ENCODE measurements at places on chromosomes 3 and 15.

DNA sequence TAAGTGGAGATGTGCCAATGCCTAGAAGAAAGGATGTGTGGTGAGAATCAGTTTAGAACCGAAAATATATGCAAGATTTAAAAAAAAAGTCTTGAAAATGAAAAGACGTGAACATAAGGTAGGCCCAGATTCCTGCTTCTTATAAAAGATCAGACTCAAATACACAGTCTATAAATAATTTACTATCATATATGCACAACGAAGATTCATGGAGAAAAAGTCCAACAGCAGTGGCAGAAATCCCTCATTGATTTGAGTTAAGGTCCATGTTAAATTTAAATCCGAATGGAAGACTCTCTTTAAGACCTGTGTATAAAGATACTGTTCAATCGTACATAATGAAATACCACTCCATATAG, 227.2 kb downstream of the OCA2 start:
- no peaks in the 10 kb centered on the region for H3K27me3 ChIP-seq
- DNase-seq, result no peak

DNA sequence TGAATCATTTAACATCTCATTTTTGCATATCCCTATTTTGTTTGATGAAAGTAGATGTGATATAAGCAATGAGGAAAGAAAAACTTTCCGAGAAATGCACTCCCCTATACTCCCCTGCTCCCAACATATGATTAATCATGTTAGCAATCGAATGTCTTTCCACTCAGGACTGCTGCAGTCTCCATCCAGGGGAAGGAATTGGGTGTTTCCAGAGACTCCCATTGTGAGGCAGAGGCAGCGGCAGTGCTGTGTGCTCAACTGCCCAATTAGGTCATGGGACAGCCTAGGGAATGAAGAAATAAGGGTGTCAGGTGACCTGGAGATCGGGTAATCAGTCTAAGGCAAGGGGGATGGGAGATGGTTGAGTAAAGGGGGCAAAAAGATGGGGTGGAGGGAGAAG, 268.6 kb upstream of the MEIS2 start:
- DNase-seq, result no peak
- no peak overlapping the region for H3K27ac ChIP-seq
- H3K27me3 ChIP-seq, result no peaks in the 10 kb centered on the region

DNA sequence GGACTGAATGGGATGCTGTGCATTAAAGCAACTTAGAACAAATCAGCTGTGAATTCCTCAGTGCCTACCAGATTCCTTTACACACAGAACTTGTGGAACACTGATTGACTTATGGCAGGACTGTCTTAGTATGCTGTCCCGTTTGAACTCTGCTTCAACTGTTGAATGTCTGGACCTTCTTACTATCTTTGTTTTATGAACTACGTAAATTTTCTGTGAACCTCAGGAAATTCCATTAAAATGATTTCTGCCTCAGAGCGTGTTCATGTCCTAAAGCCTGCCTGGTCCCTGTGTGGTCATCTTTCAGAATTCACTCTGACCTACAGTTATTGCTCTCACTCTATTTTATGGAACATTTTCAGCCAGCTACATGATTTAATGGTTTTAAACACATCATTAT, 29.4 kb upstream of the FBN1 start:
- H3K27ac ChIP-seq, result no peak overlapping the region
- no peak for DNase-seq
- H3K27me3 ChIP-seq, result no peaks in the 10 kb centered on the region
- no peaks in the 10 kb centered on the region for H3K36me3 ChIP-seq
- H3K4me3 ChIP-seq, result no peak overlapping the region
- no peaks in the 10 kb centered on the region for H3K4me1 ChIP-seq

- H3K27me3 ChIP-seq, result no peaks in the 10 kb centered on the region
- no peak overlapping the region for H3K4me3 ChIP-seq
- no peaks in the 10 kb centered on the region for H3K36me3 ChIP-seq
- H3K4me1 ChIP-seq, result no peaks in the 10 kb centered on the region
These were observed 211.6 kb downstream of the CNTN3 start for GRCh38 chr3:74402821-74403220.

DNA sequence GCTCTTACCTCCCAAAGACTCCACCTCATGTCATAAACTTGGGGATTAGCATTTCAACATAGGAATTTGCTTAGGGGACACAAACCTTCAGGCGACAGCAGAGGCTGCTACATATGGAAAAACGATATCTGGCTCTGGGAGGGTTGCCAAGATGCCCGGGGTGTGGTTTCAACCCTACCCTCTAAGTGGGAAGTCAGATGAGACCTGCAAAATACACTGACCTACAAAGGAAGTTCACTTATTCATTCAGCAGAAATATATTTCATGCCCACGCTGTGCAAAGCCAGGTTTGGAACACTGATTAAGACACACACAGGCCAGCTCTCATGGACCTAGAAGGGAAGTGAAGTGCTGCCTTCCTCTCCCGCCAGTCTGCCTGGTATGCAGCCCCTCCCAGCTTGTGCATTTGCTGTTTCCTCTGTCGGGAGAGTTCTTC, 239.3 kb downstream of the FEZF2 start:
- DNase-seq, result no peak
- H3K4me3 ChIP-seq, result no peak overlapping the region
- H3K27me3 ChIP-seq, result no peaks in the 10 kb centered on the region
- no peaks in the 10 kb centered on the region for H3K36me3 ChIP-seq
- H3K4me1 ChIP-seq, result no peaks in the 10 kb centered on the region
- H3K27ac ChIP-seq, result no peak overlapping the region

GRCh38 chr3:99662838-99663570, 24.6 kb downstream of the COL8A1 start:
- no peak overlapping the region for H3K4me3 ChIP-seq

DNA sequence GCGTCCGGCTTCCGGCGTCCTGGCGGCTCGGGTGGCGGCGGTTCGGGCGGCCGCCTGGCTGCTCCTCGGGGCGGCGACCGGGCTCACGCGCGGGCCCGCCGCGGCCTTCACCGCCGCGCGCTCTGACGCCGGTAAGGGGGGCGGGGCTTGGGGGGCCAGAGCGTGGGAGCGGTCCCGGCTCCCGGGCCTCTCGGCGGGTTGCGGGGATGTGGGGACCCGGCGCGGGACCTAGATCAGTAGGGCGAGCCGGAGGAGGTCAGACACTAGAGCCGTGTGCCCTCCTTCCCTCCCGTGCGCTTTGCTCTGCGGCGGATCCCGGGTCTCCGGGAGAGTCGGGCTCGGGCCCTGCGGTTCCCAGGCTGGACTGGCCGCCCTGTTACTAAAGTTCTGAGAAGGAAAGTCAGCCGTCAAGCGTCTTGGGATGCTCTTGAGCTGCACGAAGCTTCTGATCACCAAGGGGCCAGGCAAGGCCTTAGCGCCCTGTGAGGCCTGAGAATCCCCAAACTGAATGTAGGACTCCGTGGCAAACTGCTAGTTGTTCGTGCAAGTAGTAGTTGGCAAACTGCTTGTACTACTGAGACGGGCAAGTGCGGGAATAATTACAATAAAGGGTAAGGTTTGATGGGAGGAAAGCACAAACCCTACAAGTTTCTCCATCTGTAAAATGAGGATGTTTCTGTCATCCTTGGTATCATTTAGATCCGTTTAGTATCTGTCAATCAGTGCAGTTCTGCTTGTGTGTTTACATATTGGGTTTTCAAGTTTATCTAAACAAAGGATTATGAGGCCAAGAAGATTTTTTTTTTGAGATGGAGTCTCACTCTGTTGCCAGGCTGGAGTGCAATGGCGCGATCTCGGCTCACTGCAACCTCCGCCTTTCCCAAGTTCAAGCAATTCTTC, 587 bp downstream of the PIGX start:
- peak overlapping the region; percentile 79 for H3K4me3 ChIP-seq
- H3K4me1 ChIP-seq, result peaks cover 12% of the 10 kb centered on the region
- no peaks in the 10 kb centered on the region for H3K27me3 ChIP-seq
- H3K36me3 ChIP-seq, result no peaks in the 10 kb centered on the region
- H3K27ac ChIP-seq, result peak overlapping the region; percentile 96

DNA sequence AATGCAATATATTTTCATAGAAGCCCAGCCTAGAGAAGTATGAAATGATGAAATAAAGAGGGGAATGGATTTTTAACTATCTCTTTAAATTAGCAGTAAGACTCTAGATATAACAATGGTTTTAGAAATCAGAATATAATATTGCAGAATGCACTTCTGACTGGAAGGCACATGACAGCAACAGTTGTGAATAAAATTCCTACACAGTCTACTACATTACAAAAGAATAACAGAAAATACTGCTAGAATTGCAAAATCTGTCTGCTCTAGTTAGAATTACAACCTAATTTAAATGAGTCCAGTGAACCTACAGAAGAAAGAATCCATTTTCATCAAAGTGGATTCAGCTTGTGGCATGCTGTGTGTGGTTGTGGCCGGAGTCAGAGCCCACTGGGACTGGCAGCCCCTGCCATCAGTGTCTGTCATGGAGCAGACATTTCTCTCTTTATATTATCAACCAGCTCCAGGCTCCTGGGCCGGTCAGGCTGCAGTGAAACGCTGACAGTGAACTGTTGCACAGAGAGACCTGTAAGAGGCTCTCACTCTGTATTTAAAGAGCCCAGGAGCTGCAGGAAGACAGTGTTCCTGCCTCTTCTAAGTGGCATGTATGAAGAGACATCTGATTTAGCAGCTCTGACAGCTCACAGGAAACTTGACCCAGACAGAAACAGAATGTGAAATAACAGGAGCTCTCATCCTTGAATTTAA, 1523.8 kb upstream of the CADM2 start:
- no peak overlapping the region for H3K27ac ChIP-seq
- no peak overlapping the region for H3K4me3 ChIP-seq
- no peak for DNase-seq
- H3K27me3 ChIP-seq, result no peaks in the 10 kb centered on the region
- H3K4me1 ChIP-seq, result no peaks in the 10 kb centered on the region

GRCh38 chr3:146928421-146929059, 323.4 kb upstream of the PLSCR5 start:
- no peaks in the 10 kb centered on the region for H3K36me3 ChIP-seq
- H3K27ac ChIP-seq, result no peak overlapping the region

DNA sequence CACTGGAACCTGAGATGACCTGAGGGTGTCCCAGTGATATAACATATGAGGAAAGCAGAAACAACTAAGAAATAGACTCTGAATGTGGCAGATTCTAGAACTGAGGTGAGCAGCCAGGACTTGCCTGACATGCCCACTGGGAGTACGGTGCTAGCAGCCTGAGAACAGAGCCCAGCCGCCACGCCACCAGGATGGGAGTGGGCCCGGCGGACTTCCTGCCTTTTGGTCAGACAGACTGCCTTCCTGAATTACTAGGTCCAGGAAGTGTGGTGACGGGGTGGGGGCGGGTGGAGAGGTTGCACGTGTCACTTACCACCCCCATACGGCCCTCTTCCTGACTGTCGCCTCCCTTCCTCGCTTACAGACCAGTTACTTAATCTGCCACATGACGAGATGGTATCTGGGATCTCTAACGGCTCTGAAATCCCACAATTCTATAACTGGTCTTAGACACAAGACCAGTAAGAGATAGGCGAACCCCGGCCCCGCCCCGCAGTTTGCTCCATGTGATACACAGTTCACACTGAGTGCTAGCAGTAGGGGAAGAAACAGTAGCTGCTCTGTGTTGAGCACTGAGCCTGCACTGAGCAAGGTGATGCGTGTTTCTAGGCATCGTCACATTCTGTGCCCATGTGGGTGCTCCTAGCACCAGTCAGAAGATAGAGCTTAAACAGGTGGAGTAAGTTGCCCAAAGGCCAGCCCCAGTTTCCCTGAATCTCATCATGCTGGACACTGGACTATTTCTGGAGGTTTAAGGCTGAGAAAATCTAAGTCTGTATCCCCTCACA, 95.7 kb downstream of the CPN2 start:
- peak overlapping the region; percentile 42 for H3K4me3 ChIP-seq
- DNase-seq, result peak; percentile 26
- no peaks in the 10 kb centered on the region for H3K36me3 ChIP-seq

GRCh38 chr15:37921527-37922385, 12.7 kb upstream of the TMCO5A start:
- no peaks in the 10 kb centered on the region for H3K27me3 ChIP-seq
- DNase-seq, result no peak
- no peaks in the 10 kb centered on the region for H3K36me3 ChIP-seq
- H3K27ac ChIP-seq, result no peak overlapping the region
- H3K4me1 ChIP-seq, result no peaks in the 10 kb centered on the region
- H3K4me3 ChIP-seq, result no peak overlapping the region

DNA sequence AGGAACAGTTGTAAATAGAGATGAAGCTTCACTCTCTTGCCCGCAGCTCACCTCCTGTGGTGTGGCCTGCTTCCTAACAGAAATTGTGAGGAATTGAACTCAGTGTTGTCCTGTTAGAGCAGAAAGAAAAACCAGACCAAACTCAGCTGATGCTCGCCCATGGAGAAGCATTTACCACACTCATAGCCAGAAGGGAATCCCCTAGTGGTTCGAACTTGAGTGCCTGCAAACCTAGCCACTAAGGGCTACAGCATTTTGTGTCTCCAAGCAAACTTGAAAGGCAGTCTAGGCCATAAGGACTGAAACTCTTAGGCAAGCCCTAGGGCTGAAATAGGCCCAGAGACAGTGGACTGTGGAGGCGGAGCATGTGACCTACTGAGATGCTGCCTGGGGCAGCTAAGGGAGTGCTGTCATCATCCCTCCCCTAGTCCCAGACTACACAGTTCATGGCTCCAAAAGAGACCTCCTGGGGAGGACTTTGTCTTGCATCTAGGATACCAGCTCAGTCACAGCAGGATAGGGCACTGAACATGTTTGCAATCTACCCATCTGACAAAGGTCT, 44.5 kb upstream of the MCTP2 start:
- no peaks in the 10 kb centered on the region for H3K36me3 ChIP-seq
- H3K4me3 ChIP-seq, result no peak overlapping the region
- no peak for DNase-seq
- no peaks in the 10 kb centered on the region for H3K27me3 ChIP-seq

GRCh38 chr15:47265686-47266085, 451.6 kb upstream of the SEMA6D start:
- no peak overlapping the region for H3K4me3 ChIP-seq
- H3K36me3 ChIP-seq, result no peaks in the 10 kb centered on the region
- H3K27me3 ChIP-seq, result no peaks in the 10 kb centered on the region

- H3K4me1 ChIP-seq, result no peaks in the 10 kb centered on the region
- H3K4me3 ChIP-seq, result no peak overlapping the region
- no peak overlapping the region for H3K27ac ChIP-seq
These were observed 280.3 kb upstream of the THBS1 start for GRCh38 chr15:39300451-39301153.

GRCh38 chr15:52295421-52296001, at the start of gene MYO5C:
MYO5C (minus strand) TSS chr15:52295804; CDS start chr15:52295636, 168 bp downstream.
- H3K4me1 ChIP-seq, result no peaks in the 10 kb centered on the region
- H3K4me3 ChIP-seq, result no peak within 1 kb of the TSS
- H3K27ac ChIP-seq, result no peak within 1 kb of the TSS

GRCh38 chr3:159872374-159873109, 116.1 kb upstream of the IL12A start:
- H3K36me3 ChIP-seq, result no peaks in the 10 kb centered on the region
- H3K4me1 ChIP-seq, result no peaks in the 10 kb centered on the region
- no peaks in the 10 kb centered on the region for H3K27me3 ChIP-seq
- H3K4me3 ChIP-seq, result no peak overlapping the region

GRCh38 chr3:151772825-151773480, 39.2 kb downstream of the AADACL2 start:
- no peak for DNase-seq
- no peaks in the 10 kb centered on the region for H3K27me3 ChIP-seq
- no peak overlapping the region for H3K27ac ChIP-seq
- H3K4me1 ChIP-seq, result no peaks in the 10 kb centered on the region
- H3K36me3 ChIP-seq, result no peaks in the 10 kb centered on the region
- no peak overlapping the region for H3K4me3 ChIP-seq

GRCh38 chr3:31724651-31725050, 191.9 kb downstream of the STT3B start:
- no peaks in the 10 kb centered on the region for H3K36me3 ChIP-seq
- H3K4me1 ChIP-seq, result no peaks in the 10 kb centered on the region
- H3K27ac ChIP-seq, result no peak overlapping the region

GRCh38 chr3:185056908-185057307, 96.0 kb downstream of the C3orf70 start:
- no peaks in the 10 kb centered on the region for H3K4me1 ChIP-seq
- no peak for DNase-seq
- H3K36me3 ChIP-seq, result peaks cover 7% of the 10 kb centered on the region
- H3K4me3 ChIP-seq, result no peak overlapping the region
- H3K27me3 ChIP-seq, result no peaks in the 10 kb centered on the region
